Hair follicular keratinocyte (primary cell): ENCODE measurements at places on chromosomes 7 and 10. TPM values are rescaled to one million over a fixed set of nuclear protein-coding genes. Genes with fewer than 3 reads are reported as not detected.

Gene LRRC61
- 24.4 and 31.5 TPM in 2 replicates for total RNA-seq

Gene SPDYE2
- total RNA-seq: not detected in 2 replicates

Gene EGR2
- total RNA-seq: 0.78 TPM in 1 of 2 replicates, not detected in the other

Gene PTPN20
- 3.8 and 6.2 TPM in 2 replicates for total RNA-seq

Gene HMX3
- not detected in 2 replicates for total RNA-seq

Gene CFAP43
- 0.11 and 0.23 TPM in 2 replicates for total RNA-seq

Gene DCLRE1C
- 6.6 and 8.7 TPM in 2 replicates for total RNA-seq

Gene UBTD1
- total RNA-seq: 25.9 and 28.3 TPM in 2 replicates

Gene POM121
- 8.8 and 11.4 TPM in 2 replicates for total RNA-seq

Gene RBP3
- not detected in 2 replicates for total RNA-seq

Gene ABCC2
- 0.15 and 0.39 TPM in 2 replicates for total RNA-seq

Gene TMEM176A
- 0.23 TPM in 1 of 2 replicates, not detected in the other for total RNA-seq

Gene OR2A5
- total RNA-seq: not detected in 2 replicates

Gene ADCK2
- 17.7 and 22.2 TPM in 2 replicates for total RNA-seq

Gene PRKG1
- total RNA-seq: 0.11 and 0.16 TPM in 2 replicates

Gene RBP4
- not detected in 2 replicates for total RNA-seq

Gene CDNF
- 0.11 and 0.47 TPM in 2 replicates for total RNA-seq

Gene MUC12
- 1.7 TPM in 1 of 2 replicates, not detected in the other for total RNA-seq

Gene PKD2L1
- not detected in 2 replicates for total RNA-seq

Gene CUZD1
- total RNA-seq: 0.11 and 0.39 TPM in 2 replicates

Gene PLPP4
- 2.0 TPM in 1 of 2 replicates, not detected in the other for total RNA-seq

Gene NKX2-3
- total RNA-seq: not detected in 2 replicates

Gene NYAP1
- 4.3 and 4.8 TPM in 2 replicates for total RNA-seq

Gene TMEM60
- 20.1 and 21.9 TPM in 2 replicates for total RNA-seq

Gene TRIM50
- not detected in 2 replicates for total RNA-seq
